ENCODE measurements at places on chromosomes 1 and 21.

GRCh38 chr1:6523566-6523965 is 30.7 kb downstream of the NOL9 start:
- DNase-seq, result peak; percentile 68

DNA sequence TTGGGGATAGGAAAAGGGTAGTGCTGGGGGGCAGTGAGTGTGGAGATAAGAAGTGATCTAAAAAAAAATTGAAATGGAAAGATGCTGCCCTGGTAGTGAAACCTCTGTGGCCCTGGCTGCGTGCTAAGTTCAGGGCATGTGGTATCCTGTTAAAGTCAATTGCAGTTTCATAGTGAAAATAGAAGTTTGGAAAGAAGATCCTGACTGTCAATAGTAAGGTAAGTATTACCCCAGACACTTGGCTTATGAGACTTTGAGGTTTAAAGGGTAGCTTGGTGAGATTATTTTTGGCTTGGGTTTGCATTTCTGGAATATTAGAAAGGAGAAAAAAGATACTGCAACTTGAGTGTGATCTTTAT is 6.8 kb downstream of the ARID1A start:
- no peak for DNase-seq

DNA sequence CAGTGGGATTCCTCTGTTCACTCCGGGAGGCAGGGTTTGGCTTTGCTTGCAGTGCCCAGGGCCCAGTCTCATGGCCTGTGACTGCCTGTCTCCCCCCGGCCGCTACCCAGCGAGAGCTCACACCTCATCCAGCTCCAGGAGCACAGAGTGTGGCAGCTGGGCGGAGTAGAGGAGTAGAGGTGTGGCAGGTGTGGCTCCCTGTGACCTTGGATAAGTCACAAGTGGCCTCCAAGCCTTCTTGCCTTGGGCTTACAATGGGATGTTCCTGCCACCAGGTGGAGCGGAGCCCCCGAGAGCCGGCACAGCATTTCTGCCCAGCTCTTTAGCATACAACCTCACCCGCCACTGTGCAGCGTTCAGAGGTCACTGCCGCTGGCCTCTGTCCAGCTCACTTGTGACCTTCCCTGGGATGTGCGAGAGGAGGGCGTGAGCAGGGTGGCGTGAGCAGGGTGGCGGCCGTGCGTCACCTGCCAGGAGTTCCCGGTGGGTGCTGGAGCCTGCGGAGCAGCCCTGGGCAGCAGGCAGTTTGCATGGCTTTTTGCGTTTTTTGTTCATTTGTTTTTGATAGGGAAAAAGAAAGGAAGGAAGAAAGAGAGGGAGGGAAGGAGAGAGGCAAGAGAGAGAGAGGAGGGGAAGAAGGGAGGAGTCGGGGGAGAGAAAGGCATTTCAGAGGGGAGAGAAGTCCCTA is 42.4 kb downstream of the CRYAA start:
- peak; percentile 24 for DNase-seq

DNA sequence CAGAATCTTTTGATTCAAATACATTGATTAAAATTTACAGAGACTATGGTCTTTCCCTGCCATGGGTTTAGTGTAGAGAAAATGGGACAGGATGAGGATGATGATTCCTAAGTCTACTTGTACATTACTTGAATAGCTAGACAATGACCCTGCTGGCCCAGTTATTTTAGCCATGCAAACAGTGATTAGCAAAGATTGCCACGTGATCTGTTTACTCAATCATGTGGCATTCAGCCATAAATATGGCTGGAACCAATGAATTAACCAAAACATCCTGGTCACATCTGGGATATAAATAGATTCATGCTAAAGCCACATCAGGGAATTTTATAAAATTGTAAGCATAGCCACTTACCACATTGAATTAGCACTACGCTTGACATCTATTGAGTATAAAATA is 167.3 kb downstream of the PBX1 start:
- peak; percentile 83 for DNase-seq

DNA sequence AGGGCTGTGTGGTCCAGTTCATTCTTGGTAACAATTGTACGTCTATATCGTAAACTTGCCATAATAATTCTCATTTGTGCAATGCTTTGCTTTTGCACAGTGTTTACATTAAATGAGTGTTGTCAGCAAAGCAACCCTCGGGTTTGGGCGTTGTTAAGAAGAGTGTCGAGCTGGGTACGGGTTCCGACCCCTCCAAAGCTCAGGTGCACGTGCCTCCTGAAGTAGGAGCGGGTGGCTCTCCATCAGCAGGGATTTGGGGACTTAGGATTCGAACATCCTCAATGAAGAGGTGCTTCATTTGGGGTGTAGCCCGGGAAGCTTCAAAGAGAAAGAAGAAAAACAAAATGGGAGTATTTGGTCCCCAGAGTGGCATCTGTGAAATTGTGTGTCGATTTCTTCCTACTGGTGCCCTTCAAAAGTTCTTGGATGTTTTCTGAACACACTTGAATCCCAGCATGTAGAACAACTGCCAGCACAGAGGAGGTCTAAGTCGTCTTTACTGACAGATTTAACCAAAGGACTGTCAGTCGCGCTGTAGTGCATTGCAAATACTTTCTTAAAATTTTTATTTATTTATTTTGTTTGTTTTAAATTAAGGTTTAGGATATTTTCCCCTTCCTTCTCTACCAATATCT is 1.1 kb downstream of the TRIM58 start:
- no peak for DNase-seq

DNA sequence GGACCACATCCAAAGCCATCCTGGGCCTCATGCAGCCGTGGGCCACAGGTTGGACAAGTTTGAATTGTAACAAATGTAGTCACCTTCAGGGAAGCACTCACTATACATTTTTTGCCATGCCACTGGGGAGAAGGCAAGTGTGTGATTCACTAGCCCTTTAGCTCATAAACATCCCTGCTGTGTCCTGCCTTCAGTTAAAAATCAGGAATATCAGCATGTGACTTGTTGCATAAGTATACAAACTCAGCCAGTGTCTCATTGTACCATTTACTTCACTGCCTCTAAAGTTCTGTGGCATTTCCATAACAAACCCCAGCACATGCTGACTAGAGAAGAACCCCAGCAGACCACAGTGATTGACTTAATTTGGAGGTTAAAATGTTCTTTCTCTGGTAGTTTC is 142.0 kb upstream of the C1orf105 start:
- peak; percentile 38 for DNase-seq

DNA sequence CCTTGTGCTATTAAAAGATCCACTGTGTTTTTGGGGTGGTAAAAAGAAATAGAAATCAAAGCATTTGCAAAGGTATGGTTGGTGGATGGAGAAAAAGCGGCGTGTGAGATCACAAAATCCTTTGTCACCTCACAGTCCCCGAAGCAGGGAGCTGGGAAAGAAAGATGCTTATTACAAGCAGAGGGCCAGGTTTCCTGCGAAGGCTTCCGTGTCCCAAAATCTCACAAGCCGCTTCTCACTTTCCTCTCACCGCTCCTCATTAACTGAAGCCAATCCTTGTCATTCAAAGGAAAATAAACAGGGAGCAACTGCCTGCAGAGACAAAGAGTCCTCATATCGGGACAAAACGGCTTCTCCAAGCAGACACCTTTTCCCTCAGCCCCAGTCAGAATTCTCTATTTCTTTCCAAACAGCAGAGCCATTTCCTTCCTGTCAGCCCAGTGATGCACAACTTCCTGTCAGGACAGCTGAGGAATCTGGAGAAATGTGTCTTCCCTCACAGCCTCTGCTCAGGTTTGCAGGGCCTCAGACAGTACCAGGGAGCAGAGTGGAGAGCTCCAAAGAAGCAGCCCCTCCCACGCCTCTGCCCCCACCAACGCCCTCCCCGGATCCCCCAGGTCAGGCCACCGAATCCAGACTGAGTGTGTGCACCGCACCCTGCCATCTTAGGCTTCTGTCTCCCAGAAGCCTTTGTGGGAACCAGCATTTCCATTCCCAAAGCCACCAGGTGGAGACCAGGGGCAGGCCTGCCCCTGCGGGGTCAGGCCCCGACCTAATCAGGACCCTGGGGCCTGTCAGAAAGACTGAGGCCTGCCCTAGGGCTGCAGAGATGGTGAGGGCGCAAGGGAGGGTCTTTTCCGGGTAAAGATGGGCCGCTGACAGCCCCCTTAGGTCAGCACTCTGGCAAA is 29.6 kb downstream of the KCNN3 start:
- peak; percentile 25 for DNase-seq

DNA sequence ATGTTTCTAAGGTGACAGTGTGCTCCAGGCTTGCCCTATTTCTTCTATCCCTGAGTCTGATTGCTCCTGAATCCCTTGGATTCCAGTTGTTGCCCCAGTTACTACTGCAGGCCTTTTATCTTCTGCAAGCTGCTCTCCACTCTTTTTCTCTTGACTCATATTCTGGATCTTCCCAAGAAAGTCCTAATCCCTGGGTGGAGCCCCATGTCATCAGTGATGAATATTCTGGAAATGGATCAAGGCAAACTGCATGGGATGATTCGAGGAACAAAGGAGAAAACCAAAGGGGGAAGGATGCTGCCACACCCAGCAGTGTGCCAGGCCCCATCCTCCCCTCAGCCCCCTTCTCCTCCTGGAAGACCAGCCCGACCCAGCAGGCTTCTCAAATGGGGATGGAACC is 63.3 kb upstream of the ATP2B4 start:
- no peak for DNase-seq

DNA sequence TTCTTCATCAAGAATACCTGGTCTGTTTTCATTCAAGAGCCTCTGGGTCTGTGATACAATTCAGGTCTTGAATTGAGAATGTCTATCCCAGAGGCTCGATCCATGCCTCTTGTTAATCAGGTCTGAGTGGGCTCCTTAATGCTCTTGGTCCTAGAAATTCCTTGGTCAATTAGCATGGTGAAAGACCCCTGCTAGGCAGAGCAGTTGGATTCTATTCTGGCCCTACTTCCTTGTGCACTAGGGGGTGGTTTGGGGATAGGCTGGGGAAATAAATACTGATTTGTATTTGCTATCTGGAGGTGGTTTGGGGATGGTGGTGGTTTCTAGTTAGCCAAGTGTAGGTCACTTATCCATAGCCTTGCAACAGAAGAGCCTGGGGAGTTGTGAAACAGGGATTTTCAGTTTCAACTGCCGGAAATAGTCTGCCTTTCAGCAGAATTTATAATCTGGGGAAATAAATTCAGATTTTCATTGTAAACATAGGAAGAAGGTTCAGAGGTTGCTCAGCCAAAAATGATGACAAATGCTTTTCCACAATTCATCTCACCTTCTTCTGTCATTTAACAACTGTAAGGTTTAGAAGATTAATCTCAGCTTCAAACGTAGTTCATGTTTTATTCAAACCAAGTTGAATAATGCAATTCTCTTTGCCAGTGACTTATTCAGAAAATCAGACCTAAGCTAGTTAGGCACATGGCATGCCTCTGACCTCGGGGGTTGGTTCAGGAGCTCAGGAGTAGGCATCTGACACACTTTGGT is 22.2 kb upstream of the SCAF4 start:
- no peak for DNase-seq

DNA sequence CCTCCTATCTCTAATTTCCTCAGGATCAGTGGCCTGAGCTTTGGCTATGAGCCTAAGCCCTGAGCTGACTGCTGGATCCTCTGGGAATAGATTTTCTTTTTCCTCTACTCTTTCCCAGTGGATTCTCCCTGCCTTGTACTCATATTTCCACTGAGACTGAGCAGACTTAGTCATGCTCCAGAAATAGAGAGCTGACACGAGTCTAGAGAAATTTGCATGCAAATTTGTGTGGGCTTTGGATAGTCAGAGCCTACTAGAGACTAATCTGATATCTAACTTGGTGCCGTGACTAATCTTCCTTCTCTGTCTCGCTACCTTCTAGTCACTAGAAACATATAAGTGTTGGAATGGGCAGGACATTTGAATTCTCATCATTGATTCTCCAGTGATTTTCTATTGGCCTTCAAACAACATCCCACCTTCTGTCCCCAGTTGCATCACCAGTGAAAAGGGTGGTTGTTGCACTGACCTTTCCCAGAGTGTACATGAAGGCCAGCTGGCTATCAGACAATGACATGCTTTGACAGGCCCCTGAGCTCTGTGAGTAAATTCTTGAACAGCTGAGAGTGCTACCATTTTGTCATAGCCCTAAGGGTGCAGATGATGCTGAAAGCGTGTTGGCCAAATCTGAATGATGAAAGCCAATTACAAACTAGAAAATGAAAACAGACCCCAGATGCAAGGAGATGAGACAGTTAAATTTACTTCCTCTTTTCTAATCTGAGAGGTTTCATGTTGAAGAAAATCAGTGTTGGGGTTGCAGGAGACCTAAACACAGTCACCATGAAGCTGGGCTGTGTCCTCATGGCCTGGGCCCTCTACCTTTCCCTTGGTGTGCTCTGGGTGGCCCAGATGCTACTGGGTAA is at the start of gene FCRLA:
FCRLA (plus strand) TSS at position 748 of the 866 bp plus-strand sequence; CDS start at position 784, 36 bp downstream.
- DNase-seq, result peak; percentile 97

GRCh38 chr1:187605736-187606135 is 777.0 kb downstream of the PLA2G4A start:
- peak; percentile 21 for DNase-seq

DNA sequence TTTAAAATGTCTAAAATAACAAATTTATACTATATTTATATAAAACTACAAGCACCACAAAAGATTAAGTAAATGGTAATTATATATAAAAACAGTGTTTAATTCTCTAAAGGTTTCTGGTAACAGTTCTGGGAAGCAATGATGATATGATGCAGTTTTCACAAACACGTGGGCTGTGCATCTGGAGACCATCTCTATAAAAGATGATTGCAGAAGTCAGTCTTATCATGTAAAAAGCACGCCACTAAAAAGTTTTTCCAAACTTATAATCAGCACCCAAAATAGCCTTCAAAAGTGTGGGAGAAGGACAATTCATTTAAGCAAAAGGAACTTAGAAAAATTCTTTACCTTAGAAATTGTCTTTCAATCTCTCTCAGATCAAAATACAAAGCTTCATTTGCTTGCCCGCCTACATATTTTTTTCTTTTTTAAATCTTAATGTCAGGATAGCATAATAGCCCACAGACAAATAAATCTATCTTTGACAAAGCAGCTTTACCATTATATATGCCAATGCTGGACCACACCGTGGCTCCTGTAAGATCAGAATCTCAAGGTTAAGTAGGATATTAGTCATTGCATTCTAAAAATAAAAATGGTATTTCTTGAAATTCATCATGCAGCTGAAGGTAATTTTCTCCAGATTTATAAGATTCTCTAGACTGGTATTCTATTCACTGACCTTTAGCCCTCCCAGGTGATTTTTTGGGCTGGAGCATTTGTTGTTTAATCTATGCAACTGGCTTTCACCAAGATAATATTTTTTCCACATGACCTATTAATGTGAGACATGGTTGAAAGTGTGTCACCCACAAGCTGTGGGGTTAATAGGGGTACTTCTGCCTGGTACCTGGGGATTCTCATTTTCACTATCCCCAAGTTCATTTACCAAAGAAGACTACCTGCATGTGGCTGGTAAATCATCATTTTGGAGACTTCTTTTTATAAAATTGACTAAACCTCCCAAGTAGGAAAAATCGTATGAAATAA is 189.6 kb upstream of the ST6GALNAC5 start:
- no peak for DNase-seq
